ENCODE measurements at places on chromosomes 6 and 20. TPM values are rescaled to one million over a fixed set of nuclear protein-coding genes. Genes with fewer than 3 reads are reported as not detected.

- no peak for DNase-seq
These were observed 195.8 kb upstream of the FUT9 start for GRCh38 chr6:95819939-95820338.

- no peak for DNase-seq
These were observed 13.0 kb downstream of the CUL7 start for GRCh38 chr6:43040542-43041257.

- no peak for DNase-seq
These were observed 325.5 kb upstream of the CITED2 start for GRCh38 chr6:139699911-139700310.

DNA sequence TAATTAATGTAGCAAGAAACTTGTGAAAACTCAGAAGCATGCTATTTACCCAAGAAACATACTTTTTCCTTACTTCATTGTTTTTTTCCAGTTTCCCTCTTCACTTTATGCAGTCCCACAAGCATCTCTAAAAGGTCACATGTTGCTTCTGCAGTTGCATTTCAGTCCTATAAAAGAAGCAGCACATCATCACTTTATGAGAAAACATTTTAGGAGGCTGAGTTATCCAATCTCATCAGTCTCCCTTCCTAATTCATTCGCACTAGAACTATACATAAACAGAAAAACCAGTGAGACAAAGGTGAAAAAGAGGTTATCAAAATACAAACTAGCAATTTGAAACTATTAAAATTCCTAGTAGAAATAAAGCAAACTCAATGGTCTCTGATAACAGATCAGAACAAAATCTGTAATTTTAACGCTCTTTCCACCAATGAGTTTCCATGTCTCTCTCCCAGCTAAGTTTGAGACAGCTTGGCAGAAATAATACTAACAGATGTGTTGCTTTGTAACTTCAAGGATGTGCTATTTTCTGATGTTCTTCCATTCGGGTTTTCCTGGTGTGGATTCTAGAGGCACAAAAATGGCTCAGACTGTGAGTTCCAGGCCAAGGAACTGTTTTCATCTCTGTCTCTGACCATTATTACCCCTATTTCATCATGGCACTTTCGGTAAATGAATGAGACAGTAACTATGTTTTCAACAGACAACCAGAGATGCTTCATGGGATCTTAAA is 48.4 kb downstream of the ZHX3 start:
- no peak for DNase-seq

DNA sequence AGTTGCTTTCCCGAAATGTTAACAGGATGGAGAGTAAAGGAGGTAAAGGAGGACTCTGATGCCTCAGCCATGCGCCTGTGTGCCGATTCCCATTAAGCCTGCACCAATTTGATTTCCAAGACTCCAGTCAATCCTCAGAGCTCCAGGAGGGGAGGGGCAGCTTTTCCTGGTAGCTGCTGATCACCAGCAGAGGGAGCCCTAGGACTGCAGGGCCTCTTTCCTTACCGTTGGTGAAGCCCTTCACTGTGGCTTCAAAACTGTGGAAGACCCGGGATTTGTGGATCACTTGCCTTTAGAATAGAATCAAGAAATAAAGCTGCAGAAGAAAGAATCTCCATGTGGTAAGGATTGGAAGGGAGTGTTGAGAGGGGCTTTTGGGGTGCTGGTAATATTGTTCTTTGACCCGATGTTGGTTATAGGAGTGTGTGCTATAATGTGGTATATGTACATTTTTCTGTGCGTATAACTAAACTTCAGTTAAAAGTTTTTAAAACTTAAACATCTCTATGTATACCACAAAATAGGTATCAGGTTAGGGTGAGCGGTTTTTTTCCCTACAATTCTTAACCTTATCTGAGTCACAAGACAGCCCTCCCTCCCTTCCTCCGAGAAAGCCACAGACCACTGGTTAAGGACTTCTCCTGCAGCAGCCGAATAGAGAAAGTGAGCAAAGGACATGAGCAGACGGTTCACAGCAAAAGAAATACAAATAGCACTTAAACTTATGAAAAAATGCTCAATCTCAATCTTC is 6.9 kb upstream of the OSER1 start:
- peak; percentile 82 for DNase-seq

GRCh38 chr20:48359692-48360341 is 468.0 kb downstream of the PREX1 start:
- no peak for DNase-seq

DNA sequence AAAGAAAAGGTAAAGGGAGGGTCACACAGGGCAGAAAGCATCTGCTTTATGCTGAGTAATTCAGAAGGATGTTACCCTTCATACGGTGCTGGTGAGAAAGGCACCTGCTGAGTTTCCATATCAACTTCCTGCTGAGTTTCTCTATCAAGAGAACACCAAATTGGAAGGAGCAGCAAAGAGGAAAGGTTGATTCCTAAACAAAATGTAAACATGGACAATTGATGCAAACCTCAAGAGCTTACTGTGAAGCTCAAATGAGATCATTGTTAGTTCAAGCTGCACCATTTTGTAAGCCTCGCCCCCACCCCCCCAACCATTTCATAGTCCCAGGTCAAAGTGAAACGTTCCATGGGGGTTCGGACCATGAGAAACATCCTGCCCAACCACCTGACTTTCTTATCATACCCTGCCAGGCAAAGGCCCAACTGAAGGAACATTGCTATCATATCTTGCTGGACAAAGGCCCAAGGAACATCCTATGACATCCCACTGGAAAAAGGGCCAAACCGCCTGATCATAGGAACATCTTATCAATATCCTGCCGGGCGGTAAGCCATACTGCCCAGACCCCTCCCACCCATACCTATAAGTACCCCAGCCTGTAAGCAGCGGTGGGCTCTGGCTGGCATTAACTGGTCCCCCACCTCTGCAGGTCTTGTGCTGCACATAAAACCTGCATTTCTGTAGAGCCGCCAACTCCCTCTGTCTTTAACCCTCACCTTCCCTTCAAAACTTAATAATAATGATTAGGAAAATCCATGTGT is 171.6 kb downstream of the UBE3D start:
- no peak for DNase-seq

- no peak for DNase-seq
These were observed 854.2 kb downstream of the PHF3 start for GRCh38 chr6:64489763-64490162.

DNA sequence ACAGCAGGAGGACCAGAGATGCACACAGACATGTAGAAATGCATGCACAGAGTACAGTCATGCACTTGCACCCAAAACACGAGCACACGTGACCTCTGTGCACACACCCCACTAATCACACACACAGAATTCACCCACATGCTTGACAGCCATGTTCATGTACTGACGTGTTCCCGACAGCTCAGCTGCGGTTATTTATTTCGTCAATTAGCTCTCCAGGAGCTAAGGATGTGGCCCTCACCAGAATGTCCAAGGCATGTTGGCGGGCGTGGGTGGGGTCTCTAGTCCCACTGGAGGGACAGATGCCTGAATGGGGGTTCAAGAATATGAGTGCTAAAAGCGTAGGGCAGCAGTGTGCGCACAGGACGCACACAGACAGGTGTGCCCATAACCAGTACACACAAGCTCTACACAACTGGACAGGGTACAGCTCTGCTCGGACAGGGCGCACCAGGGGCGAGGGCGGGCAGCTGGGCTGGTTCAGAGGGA is 571 bp upstream of the PRPF6 start:
- DNase-seq: no peak

DNA sequence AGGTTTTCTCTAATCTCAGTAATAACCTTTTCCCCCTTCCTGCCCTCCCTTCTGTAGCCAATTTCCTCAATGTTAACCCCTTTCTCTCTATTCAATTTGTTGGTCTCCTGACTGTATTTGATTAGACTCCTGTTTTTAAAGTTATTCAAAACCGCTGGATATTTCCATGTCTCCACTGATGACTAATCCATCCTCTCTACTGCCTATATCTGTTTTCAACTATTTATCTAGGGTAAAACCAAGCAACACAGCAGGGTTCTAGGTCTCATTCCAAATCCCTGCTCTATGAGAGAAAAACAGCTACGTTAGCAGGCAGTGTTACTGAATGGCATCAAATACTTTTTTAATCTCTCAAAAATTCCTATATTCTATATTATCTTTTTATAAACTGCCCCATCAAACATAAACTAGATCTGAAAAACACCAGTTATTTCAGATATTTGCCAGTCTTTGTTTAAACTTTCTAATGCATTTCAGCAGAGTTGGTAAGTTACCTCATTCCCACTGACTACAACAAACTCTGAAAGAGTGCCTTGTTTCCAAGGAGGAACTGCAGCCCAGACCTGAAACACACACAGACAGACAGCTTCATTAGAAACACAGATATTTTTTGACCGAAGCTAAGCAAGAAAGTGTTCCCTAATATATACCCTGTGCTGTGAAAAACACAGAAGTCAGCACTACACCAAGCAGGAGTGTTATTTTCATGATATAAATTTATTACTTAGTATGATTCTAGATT is 8.2 kb downstream of the RTN4IP1 start:
- no peak for DNase-seq

- no peak for DNase-seq
These were observed 16.4 kb upstream of the COL21A1 start for GRCh38 chr6:56263596-56264315.

DNA sequence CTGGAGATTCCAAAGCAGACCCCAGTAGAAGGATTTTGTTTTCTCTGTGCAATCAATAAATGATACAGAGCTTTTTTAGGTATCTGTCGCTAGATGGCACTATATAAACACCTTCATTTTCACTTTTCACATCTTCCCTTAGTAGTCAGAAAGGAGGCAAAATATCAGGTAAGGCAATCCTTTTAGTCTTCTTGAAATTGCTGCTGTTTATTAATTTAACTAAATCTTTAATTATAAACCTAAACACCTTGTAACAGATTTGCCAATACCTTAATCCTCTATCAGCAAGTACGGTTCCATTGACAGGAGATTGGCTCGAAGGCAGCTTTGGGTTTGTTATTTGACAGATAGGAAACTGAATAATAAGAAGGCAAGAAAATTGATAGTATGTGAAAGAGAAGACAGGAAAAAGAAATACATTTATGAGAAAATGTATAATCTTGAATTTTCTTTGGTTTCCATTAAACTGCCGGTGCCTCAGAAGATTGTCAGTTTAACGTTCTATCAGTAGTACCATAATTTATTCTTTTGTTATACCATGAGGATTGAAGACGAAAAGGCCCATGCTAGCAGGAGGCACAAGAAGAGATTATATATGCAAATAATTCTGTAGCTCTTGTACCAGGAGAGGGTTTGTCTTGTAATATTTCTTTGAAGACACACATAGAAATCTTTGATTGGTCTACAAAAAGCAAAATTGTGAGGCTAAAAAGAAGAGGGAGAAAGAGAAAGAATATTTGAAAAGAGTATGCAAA is 23.5 kb upstream of the IBTK start:
- no peak for DNase-seq

GRCh38 chr6:82371799-82372546 is 8.4 kb downstream of the TPBG start:
- no peak for DNase-seq

- no peak for DNase-seq
These were observed 68.9 kb downstream of the FAM217A start for GRCh38 chr6:4010048-4010447.

DNA sequence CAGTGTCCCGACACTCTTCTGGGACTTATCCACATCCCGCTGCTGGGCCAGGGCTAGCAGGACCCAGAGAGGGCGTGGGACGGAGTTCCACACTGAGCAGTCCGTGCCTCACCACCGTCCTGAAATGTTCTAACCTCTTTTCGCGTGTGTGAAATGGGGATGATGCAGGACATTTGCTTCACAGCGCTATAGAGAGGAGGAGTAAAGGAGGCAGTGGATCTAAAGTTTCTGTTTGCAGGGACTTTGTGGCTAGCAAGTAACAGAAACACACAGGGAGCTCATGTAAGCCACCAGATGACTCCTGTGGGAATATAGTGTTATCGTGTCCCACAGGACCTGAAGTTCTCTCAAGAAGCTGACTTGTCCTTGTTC is 634 bp downstream of the ITPA start:
- DNase-seq: no peak

DNA sequence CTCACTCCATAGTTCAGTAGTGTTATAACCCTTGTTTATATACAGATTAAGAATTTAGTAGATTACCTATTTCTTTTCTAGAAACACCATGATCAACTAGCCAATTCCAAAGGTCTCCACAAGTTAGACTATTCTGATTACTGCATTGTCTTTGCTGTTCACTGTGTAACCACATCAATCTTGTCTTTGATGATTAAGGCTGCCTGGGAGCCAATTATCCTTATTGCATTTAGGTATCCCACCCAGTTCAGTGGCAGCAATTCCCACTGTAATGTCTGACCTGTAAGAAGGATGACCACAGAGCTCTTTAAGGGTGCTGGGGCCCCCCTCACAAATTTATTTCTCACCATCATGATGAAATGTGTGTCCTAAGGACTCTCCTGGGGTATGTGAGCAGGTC is 40.2 kb downstream of the PKIB start:
- DNase-seq: no peak

The MACROD2 gene
- 78.2 TPM for total RNA-seq

The ARFGAP1 gene
- 67.0 TPM for total RNA-seq

The CASS4 gene
- total RNA-seq: 40.2 TPM

The HLA-F gene
- 157 TPM for total RNA-seq

The OPN5 gene
- not detected for total RNA-seq

The GRM1 gene
- 0.09 TPM for total RNA-seq
